ENCODE measurements at places on chromosomes 1 and 21.

GRCh38 chr1:23741609-23742008 is 1.7 kb upstream of the ELOA start:
- DNase-seq = no peak

DNA sequence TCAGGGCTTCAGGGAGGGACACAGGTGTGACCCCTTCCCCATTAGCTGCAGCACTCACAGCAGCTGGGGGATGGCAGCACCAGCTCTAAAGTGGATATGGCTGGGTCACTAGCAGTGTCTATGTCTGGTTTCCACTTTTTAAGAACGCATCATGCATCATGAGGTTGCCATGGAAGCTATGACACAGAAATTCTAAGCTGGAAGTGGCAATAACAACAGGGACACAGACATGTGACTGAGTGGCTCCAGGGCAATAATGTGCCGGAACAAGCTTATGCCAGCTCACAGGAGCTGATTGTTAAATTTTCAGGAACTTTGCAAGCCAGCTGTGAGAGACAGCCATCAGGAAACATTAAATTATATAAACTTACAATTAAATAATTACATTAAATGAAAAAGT is 51.2 kb upstream of the NFASC start:
- DNase-seq = no peak

DNA sequence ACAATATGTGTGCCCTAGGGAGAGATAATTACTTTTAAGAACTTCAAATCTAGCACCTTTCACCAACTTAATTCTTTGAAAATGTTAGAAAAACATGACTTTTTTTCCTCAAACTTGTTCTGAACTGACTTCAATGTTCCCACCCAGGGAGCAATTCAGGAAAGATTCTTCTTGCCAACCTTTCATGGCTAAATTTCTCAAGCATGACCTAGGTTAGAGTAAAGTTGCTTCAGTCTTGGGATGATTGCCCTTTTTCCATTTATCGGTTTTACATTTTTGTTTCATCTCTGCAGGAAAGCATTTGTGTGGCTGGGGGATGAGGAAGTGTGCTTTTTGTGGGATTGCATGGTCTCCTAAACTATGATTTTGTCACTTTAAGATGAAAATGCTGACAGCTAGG is 647.7 kb downstream of the LTN1 start:
- no peak for DNase-seq

DNA sequence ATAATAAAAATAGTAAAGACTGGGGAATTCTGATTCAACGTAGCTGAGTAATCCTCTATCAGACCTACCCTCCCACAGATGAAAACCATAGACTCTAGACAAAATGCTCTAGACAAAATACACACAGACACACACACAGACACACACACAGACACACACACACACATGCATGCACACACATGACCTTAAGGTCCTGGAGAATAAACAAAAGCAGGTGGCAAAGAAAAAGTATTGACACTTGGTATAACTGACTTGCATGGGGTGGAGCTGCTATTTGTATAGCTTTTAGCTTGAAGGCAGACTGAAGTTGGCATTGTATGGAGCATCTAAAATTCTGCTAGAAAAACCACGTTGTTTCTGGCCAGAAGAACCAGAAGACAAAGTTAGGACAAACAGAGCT is 29.3 kb downstream of the C1orf141 start:
- DNase-seq = no peak

GRCh38 chr1:89698020-89698560 is 65.2 kb downstream of the LRRC8C start:
- DNase-seq = no peak

GRCh38 chr1:109269212-109269980 is 13.5 kb downstream of the PSRC1 start:
- no peak for DNase-seq

DNA sequence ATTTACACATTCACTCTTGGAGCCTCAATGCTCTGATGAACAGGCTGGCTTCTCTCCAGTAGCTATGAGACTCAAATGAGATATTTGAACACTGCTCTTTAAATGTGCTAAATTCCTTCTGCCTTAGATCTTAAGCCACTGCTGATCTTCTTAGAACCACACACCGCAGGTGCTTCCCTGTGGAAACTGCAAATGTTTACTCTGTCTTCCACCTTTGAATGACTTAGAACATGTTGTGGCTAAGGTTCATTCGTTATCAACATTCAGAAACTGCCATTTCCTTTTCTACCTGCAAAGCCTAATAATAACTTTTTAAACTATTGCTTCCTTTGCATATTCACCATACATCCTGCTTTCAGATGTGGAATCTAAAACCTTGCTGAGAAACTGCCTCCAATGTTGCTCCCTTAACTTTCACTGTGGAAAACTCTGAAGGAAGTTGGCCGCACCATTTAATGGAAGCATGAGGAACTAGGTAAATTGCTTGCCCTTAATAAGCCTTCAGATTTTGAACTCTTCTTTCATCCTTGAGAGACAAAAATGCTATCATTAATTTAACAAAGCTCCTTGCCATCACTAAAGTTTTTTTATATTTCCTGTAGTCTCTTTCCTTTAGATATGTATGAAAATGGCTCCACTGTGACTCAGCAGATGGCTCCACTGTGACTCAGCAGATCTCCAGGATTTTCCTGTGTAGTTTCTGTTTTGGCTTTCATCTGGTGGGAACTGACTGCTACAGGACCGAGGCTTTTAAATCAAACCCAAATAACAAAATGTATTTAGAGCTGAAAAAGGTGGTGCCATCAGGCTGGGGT is 143.8 kb downstream of the TNFSF18 start:
- DNase-seq = no peak

- DNase-seq = peak; percentile 29
Measured at GRCh38 chr1:38009088-38009840, 3.3 kb upstream of the UTP11 start.

- DNase-seq = no peak
Measured at GRCh38 chr1:156599811-156600210, 1.5 kb downstream of the GPATCH4 start.

GRCh38 chr1:13498553-13498952 is 15.2 kb downstream of the LRRC38 start:
- no peak for DNase-seq

DNA sequence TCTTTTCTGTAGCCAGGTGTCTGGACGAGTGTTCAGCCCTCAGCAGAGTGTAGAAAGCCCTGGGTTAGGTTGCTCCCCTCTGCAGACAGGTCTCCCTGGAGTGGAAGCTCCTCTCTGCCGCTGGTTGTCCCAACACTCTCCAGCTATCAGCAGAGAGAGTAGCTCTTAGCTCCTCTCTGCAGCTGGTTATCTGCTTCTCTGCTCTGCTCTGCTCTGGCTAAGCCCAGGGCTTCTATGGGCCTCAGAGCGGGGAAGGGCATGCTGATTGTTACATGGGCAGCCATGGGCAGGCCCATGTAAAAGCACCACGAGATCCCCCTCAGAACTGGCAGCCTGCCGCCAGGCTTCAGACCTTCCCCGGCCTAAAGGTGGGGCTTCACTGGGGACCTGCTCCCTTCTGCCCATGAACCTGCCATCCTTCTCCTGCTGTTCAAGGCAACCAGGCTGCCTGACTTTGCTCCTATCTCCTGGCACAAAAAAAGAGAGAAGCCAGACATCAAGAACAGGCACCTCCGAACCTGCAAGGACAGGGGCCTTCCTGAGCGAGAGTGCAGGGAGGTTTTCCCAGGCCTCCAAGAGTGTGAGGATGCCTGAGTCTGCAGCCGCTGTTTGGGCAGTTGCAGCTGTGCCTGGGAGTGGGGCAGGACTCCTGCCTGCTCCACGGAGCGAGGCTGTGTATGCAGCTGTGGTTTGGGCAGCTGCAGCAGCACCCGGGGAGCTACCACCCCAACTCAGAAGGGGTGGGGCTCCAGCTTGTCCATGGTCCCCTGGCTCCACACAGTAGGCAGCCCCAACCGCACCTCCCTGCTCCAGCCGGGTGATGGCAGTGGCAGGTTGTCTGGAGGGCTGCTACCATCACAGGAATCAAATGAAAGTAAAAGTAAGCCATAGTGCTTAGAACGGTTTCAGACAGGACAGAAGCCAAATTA is 973.7 kb downstream of the LTN1 start:
- DNase-seq = no peak
